Posterior vena cava (tissue), 2 donors: ENCODE measurements at places on chromosomes 5 and 9. TPM values are rescaled to one million over a fixed set of nuclear protein-coding genes. Genes with fewer than 3 reads are reported as not detected.

Gene FOXD4L5
- total RNA-seq, result 0.14 TPM

Gene RACK1
- total RNA-seq, result 1,030 TPM

Gene SMIM33
- total RNA-seq, result not detected

Gene DPYSL3
- 418 TPM for total RNA-seq

Gene LCN2
- total RNA-seq, result 0.69 TPM

Gene CD274
- 3.5 TPM for total RNA-seq

GRCh38 chr5:163571744-163572143 lies 66.3 kb downstream of the MAT2B start:
- no peak for DNase-seq

- no peak for DNase-seq
Observed at GRCh38 chr5:140785905-140786686, at the start of gene PCDHA1. Gene PCDHA1 (plus strand): TSS chr5:140786140.

- DNase-seq, result peak; percentile 58
Observed at GRCh38 chr9:98176391-98177259, 15.8 kb downstream of the CORO2A start.

DNA sequence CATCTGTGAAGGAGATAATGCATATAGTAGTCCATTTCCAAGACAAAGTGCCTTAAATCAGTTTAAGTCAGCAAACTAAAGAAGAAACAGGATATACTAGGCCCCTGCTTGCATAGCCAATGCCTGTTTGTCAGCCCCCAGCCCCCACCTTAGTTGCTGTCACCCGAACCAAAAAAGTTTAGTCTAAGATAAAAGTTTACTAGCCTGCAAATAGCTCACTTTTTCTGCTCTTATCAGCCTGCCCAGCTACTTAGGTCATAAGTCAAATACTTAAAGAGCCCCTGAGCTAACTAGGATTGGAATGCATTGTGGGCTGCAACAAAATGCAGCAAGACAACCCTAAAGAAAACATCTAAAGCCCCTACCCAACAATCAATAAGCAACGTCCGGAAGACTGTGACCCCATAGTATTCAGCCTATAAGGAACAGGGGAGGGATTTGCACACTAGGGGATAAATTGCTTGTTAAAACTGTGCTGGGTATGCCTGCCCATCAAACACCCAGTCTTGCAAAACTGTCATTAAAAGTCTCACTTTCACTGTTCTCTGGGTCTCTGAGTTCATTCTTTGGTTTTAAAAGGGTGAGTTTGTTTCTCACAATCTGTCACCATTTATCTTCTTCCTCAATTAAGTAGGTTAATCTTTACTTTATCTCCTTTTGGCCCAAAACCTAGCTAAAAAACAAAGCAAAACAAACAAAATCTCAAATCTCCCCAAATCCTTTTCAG lies 92.4 kb upstream of the CEP78 start:
- no peak for DNase-seq

DNA sequence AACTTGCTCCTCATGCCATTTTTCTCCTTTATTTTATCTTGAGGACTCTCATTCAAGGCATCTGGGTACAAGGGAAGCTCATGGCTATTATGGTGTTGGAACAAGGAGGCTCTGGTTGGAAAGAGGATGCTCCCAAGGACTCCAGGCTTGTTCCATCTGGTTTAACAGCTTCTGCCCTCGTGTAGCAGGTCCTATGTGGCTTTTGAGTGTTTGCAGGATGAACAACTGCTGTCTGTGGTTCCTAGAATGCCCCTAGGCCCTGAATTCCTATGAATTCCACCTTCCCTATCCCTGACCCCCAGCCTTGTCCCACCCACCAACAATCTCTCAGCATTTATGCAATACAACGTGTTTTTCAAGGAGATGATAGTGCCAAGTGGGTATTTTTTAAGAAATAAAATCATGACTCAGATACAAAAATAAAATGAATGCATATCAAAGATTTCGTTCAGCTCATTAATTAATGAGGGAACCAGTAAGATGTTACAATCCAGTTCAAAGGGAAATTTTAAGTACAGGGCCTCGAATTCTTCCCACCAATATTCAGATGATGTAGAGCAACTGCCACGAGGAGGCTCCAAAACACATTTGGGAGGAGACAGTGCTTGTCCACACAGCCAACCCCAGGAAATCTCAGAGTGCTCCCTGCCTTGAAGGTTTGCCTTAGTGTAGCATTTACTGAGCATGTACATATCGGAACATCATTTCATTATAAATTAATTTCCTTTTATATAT lies 182.0 kb downstream of the MUSK start:
- DNase-seq, result no peak

DNA sequence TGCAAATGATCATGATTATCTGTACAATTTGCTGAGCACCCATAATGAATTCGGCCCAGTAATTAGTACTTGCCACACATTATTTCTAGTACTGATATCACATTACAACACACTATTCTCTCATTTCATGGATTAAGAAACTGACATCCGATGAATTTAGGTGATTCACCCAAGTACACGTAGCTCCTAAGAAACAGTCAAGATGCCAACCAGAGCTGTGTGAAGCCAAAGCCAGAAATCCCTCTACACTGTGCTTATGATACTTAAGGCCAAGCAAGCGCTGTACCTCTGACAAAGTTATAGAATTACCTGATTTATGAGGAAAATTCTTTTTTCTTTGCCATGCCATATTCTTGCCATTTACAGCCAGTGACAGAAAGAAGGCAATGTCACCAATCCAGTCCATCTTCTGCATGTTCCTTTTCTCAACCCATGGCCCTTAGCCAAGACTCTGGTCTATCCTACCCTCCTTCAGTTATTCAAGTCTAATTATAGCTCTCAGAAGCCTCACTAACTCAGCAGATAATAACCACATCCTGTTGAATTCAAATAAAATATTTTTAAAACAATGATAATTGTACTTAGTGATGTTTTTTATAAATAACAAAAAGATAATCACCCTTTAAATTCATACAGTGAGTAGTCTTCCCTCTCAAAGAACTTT lies 74.3 kb upstream of the PTGER4 start:
- no peak for DNase-seq

GRCh38 chr9:76703270-76703669 lies 61.0 kb upstream of the PCA3 start:
- no peak for DNase-seq

GRCh38 chr9:108417726-108418125 lies 438.1 kb downstream of the ACTL7B start:
- no peak for DNase-seq

GRCh38 chr5:52809884-52810283 lies 22.2 kb downstream of the ITGA1 start:
- DNase-seq, result no peak

- no peak for DNase-seq
Observed at GRCh38 chr9:12775679-12776512, 1.1 kb downstream of the LURAP1L start.

- DNase-seq, result no peak
Observed at GRCh38 chr9:73682789-73683188, 531.1 kb downstream of the ANXA1 start.

- DNase-seq, result no peak
Observed at GRCh38 chr5:111124793-111125192, 32.6 kb downstream of the WDR36 start.

DNA sequence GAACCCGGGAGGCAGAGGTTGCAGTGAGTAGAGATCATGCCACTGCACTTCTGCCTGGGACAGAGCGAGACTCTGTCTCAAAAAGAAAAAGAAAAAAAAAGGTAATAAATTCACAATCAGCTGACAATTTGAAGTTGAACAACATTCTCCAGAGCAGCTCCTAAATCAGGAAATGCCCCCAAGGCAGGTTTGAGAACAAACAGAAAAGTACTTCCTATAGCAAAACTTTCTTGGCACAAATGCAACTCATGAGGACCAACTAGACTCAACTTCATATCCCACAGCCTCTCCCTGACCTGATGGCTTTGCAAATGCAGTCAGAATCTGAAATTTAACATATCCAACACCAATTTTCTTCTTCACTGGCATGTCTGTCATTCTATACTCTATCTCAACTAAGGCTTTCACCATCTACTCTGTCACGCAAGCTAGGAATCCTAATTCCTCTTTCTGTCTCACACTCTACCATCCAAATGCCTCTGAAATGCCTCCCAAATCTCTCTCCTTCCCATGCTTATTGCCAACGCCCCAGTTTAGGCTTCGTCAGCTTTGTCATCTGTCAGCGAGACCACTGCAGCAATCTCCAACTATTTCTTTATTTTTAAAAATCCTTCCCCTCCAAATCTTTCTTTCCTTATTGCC lies 113.3 kb downstream of the MAPKAP1 start:
- no peak for DNase-seq

GRCh38 chr9:86486891-86487837 lies 133.0 kb upstream of the TUT7 start:
- no peak for DNase-seq

DNA sequence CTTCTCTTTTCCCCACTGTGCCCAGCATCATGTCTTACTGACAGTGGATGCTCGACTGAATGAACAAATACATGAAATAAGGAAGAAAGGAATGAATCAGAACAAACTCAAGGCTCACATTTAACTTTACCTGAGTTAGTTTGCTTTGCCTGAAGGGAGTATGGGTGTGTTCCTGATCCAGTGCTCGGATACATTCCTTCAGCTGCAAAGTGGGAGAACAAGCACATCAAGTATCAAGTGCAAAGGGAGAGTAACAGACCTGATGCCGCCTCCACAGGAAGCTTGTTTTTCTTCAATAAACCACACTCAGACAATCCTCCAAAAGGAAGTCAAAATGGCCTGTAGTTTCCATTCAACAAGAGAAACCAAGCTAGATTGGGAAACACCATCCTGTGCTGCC lies 66.1 kb downstream of the KIF24 start:
- no peak for DNase-seq

- DNase-seq, result no peak
Observed at GRCh38 chr5:36238502-36239295, 3.0 kb downstream of the NADK2 start.

DNA sequence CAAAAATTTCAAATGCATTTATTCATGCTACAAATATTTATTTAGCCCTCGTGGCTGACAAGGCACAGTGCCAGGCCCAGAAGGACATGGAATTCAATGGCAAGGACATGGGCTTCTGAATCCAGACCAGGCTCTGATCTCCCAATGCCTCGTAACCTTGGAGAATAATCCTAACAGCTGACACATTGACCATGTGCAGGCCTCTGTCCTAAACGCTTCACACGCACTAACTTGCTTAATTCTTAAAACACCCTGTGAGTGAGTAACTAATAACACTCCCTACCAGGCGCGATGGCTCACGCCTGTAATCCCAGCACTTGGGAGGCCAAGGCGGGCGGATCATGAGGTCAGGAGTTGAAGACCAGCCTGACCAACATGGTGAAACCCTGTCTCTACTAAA lies 33.2 kb downstream of the MYO10 start:
- no peak for DNase-seq

DNA sequence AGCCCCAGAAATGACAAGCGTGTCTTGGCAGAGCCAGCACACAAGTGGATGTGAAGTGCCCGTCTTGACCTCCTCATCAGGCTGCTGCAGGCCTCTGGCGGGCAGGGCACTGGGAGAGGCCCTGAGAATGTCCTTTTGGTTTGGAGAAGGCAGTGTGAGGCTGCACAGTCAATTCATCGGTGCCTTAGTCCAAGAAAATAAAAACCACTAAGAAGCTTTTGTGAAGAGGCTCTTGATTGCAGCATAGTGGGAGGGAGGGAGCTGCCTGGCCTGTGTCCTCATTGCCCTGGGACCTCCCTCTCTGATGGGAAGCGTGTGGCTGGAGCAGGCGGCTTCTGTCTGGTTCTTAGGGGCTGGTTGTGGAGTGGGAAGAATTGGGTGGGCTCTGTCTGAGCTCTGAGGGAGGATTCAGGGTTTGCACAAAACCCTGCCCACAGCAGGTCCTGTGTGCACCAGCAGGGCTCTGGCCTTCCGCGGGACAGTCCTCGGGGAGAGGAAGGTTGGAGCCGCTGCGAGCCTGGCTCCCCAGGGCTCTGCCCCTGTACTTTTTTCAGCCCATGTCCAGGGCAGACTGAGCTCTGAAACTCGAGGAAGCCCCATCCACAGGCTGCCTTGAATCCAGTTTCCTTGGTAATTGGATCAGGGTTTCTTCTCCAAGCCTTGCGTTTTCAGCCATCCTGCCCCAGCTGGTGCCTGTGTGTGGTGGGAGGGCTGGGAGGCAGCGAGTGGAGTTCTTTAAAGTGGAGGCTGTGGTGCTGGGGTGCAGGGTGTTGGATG lies 1.1 kb downstream of the HRCT1 start:
- peak; percentile 94 for DNase-seq

GRCh38 chr9:68969538-68969937 lies 44.4 kb downstream of the PRKACG start:
- DNase-seq, result no peak

GRCh38 chr5:174340226-174340625 lies 294.7 kb downstream of the NSG2 start:
- DNase-seq, result no peak

DNA sequence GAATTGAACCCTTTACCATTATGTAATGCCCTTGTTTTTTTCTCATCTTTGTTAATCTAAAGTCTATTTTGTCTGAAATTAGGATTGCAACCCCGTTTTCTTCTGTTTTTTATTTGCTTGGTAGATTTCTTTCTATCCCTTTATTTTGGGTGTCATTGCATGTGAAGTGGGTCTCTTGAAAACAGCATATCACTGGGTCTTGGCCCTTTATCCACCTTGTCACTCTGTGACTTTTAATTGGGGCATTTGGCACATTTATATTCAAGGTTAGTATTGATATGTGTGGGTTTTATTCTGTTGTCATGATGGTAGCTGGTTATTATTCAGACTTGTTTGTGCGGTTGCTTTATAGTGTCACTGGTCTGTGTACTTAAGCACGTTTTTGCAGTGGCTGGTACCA lies 117.4 kb upstream of the MARCHF11 start:
- DNase-seq, result no peak

DNA sequence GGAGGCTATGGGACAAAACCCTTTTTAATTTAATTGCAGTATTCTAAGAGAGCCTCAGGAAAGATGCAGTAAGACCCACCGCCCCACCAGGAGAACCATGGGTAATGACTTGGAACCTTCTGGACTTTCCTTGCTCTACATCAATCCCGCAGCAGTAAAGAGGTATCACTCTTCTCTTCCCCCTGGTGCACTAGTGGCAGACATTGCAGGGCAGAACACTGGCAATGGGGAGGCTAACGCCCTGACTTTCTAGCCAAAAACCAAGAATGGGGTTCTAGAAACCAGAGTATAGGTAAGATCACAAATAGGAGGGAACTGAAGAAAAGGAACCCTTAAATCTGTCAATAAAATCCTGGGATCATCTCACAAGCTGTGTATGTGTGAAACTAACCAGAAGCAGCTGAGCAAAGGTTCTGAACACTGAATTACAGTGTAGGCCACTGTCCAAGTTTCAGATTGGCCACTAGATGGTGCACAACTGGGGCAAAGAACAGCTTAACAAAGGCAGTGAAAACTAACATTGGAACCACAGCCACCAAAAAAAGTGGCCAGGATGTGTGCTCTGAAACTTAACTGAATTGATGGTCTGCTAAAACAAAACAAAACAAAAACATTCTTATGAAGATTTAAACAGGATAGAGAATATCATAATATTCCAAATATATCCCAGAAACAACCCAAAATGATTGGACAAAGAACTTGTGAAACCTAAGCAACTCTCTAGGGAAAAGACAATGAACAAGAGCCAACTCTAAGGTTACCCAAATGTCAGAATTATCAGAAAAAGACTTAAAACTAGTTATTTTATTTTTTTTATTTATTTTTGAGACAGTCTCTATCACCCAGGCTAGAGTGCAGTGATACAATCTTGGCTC lies 6.6 kb upstream of the FAM151B start:
- DNase-seq, result no peak

GRCh38 chr9:78713614-78714405 lies 416.9 kb downstream of the PSAT1 start:
- no peak for DNase-seq

GRCh38 chr9:91196103-91196950 lies 165.4 kb downstream of the AUH start:
- no peak for DNase-seq
